Activated CD4-positive, alpha-beta T cell treated with anti-CD3 and anti-CD28 coated beads, Interleukin-2, amount 50 U/mL, for 1 hour (primary cell): ENCODE measurements at places on chromosomes 1 and 21.
A peak's percentile ranks its signal among the peaks of the same experiment; 100 is the strongest.

DNA sequence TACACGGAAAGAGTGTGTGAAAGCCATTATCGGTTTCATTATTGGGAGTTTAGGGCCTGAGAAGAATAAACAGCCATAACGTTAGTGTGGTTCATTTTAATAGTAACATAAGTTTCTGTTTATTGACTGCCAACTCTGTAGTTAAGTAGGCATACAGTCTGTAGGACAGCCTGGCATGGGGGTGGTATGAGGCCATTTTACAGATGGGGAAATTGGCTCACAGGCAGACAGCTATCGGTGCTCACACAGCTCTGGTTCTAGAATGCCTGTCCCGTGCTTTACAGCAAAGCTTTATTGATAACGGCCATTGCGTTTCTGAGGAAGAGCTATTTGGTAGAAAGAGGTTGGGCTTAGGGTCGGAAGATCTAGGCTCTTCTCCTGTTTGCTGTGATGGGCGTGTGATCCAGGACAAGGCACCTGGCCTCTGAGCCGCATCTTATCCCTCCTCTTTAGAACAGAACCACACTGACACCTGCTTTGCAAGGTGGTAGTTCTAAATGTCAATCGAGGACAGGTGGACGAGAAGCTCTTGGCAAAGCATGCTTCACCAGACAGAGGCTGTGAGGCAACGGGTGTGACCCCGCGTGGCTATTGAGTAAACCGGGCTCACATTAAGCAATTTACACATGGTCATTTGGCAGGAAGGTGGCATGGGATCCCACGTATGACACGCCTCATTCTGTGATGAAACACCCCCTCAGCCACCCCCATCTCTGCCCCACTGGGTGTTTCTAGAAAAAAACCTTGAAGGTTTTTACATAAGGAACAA lies 14.9 kb downstream of the ETS2 start:
- no peak for DNase-seq

GRCh38 chr1:217717959-217718358 lies 86.8 kb downstream of the SPATA17 start:
- no peak for DNase-seq

- no peak for DNase-seq
These were observed 2.0 kb downstream of the SKI start for GRCh38 chr1:2229911-2230731.

DNA sequence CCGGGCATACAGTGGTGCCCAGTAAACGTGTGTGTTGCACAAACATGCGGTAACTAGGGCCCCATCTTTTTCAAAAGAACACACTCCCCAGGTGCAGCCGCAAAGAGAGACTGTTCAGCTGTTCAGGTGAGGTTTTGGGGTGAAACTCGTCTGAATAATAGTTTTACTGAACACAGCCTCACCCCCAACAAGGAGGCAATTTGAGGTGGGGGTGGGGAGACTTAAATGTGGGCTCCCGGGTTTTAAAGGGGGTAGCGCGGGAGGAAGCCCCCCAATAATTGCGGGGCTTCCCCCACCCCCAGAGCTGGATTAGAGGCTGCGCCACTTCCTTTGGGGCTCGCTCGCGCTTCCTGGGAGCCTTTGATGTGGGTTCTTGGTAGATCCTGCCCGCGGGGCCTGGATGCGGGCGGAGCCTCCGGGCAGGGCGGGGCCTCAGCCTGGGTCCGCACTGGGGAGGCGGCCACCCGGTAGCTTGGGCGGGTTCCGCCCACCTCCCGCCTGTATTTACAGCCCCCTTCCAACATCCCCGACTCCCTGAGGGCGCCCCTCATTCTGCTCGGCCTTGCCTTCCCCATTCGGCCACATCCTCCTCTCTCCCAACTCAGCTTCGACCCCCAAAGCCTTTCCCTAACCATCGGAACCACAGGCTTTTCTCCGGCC lies 6.4 kb upstream of the EPHA2 start:
- DNase-seq: peak; percentile 56

GRCh38 chr1:93345633-93346420 lies at the start of gene DR1:
Gene DR1 (plus strand): TSS chr1:93345907. CDS start chr1:93346646, 739 bp downstream.
- DNase-seq: peak; percentile 88

DNA sequence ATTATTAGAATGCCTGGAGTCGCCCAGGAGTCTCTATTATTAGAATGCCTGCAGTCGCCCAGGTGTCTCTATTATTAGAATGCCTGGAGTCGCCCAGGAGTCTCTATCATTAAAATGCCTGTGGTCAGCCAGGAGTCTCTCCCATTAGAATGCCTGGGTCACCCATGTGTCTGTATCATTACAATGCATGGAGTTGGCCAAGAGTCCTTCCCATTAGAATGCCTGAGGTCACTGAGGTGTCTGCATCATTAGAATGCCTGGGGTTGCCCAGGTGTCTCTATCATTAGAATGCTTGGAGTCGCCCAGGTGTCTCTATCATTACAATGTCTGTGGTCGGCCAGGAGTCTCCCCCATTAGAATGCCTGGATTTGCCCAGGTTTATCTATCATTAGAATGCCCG lies 66.9 kb downstream of the RNF187 start:
- DNase-seq: no peak

DNA sequence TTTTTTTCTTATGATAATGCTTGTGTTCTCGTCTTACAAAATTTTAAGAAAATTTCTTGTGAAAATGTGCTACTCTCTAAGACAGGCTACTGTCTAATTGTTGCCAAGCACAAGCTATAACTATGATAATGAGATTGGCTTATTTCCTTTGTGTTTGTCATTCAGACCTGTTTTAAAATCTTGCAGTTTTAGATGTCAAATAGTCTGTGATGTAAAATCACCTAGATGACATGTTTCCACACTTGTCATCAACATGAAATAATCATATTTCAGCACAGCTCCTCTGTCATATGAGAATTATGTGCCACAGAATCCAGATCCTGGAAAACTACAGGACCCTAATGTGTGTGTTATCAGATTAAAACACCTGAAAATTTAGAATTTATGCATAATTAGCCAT lies 539.7 kb downstream of the USP25 start:
- DNase-seq: no peak

- no peak for DNase-seq
These were observed 41.9 kb upstream of the IVNS1ABP start for GRCh38 chr1:185358957-185359356.

DNA sequence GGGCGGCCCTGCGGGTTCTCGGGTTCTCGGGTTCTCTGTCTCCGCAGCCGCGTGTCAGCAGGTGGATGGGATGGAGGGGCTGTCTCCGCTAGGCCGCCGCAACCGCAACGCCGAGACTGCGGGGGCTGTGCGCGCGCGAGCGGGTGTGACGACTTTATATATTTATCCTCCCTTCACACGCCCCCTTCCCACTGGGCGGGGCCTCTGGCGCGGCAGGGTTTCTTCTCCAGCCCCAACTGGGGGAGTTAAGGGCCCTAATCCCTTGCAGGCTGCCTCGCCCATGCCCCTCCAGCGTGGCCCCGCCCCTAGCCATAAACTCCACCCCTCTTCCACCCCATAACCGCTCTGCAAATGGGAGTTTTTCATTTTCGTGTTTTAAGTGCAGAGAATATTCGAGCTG lies 3.4 kb downstream of the IGSF21 start:
- no peak for DNase-seq

- no peak for DNase-seq
These were observed 7.0 kb upstream of the HEYL start for GRCh38 chr1:39646232-39647081.

DNA sequence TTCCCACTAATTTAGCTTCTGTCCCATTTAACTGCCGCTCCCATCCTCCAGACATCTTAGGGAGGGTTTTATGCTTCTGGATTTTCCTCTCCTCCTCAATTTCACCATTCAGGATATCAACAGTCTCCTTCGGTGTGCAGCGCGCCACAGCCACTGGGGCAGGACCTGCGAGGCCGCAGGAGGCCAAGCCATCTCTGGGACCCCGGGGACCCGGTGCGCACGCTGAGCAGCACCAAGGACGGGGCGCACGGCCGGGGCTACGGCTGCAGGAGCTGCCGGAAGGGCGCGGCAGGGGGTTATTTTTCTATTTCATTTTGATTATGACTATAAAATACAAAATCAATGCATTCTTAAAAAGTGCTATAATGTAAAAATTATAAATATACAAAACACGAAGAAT lies 1238.4 kb upstream of the NCAM2 start:
- no peak for DNase-seq

DNA sequence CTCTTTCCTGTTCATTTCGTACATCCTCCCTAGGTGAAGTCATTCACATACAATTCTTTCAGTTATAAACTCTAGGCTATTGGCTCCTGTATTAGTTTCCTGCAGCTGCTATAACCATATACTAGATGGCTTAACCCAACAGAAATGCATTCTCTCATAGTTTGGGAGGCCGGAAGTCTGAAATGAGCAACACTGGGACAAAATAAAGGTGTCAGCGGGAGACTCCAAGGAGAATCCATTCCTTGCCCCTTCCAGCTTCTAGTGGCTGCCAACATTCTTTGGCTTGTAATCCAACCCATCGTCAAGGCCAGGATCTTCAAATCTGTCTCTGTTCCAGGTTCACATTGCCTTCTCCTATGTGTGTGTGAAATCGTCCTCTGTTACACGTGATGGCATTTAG lies 71.3 kb downstream of the TOR3A start:
- DNase-seq: no peak

DNA sequence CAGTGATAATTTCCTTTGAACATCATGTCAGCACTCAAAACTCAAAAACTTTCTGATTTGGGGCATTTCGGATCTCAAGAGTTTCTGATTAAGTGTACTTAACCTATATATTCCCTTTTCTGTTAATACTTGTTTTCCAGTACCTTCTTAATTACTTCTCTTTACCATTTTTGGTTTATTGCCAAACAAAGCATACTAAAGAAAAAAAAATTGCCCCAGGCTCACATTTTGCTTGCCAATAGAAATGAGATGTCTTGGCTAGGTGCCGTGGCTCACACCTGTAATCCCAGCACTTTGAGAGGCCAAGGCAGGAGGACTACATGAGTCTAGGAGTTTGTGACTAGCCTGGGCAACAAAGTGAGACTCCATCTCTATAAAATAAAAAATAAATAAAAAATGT lies 4.8 kb downstream of the PSMD4 start:
- no peak for DNase-seq

DNA sequence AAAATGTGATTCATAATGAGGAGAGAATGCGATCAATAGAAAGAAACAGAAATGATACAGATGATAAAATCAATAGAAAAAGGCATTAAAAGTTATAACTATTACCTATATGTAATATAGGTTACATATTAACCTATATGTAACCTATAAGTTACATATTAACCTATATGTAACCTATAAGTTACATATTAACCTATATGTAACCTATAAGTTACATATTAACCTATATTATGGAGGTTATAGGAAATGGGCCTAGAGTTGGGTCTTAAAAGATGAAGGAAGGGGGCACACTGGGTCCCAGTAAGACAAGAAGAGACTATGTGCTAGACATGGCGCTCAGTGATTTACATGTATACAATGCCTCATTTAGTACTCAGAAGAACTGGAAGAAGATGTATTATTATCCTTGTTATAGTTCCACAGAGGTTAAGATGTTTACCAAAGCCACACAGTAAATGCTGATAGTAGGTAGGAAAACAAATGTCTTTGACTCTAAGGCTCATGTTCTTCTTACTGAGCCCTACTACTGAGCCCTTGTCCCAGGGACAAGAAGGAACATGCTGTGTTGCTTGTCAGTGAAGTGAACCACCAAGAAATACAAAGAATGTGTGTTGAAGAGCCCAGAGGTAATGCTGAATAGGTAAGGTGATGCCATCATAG lies 444.6 kb upstream of the PLXNA2 start:
- no peak for DNase-seq

GRCh38 chr1:100769906-100770646 lies 50.5 kb downstream of the VCAM1 start:
- no peak for DNase-seq

DNA sequence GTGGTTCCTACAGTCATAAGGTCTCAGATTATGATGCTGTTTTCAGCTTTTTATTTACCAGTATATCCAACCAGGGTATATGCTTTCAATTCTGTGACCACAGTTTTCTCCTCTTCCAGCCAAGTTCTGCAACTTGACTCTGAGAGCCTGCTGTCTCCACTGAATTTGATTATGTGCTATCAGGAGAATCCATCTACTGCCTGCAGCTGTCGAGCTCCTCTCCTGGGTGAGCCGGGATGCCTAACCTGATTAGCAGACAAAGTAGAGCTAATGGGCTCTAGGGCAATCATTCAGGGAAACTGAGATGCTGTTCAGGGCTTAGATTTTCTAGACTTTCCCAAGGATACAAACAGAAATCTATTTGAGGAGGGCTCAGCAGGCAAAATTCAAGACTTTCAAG lies 271.5 kb upstream of the BEND5 start:
- DNase-seq: no peak

DNA sequence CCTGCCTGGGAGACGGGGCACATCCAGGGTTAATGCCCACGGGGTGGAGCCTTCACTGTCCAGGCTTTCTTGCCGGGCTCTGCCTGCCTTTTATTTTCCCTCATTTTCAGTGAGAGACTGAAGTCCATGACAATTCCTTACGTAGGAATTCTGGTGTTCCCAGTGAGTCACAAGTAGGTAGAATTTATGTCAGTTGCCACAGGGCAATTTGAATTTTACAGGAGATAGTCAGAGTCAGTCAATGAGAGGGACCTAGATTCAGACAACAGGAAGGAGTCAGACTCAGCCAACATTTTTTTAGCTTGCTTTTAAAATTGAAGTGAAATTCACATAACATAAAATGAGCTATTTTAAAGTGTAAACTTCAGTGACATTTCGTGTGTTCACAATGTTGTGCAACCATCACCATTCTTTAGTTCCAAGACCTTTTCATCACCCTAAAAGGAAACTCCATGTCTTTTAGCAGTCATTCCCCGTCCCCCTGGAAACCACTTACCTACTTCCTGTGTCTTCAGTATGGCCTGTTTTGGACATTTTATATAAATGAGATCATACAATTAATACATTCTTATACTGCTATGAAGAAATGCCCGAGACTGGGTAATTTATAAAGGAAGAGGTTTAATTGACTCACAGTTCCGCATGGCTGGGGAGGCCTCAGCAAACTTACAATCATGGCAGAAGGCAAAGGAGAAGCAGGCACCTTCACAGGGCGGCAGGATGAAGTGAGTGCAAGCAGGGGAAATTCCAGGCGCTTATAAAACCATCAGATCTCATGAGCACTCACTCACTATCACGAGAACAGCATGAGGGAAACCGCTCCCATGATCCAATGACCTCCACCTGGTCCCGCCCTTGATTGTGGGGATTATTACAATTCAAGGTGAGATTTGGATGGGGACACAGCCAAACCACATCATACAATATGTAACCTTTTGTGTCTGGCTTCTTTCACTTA lies 14.6 kb downstream of the AJAP1 start:
- no peak for DNase-seq

DNA sequence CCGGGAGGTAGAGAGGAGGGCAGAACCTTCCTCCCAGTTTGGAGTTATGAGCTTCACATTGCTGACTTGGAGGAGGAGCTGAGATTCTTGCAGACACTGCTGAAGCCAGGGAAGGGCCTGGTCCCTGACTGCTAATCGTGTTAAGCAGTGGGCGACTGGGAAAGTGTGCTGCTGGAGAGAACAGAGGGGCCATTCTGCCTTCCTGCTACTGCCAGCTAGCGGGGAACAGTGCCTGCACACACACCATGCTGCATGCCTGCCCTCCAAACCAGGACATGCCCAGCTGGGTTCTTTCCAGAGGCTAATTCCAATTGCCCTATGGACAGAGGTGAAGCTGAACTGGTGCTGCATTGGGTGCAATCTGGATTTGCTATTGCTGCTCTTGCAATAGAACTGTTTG lies 281.4 kb downstream of the AJAP1 start:
- DNase-seq: no peak

GRCh38 chr1:157249739-157250138 lies 111.5 kb upstream of the ETV3 start:
- DNase-seq: no peak
